Fibroblast of skin of left biceps (primary cell): ENCODE measurements at places on chromosomes 1 and 21.
A peak's percentile ranks its signal among the peaks of the same experiment; 100 is the strongest.

DNA sequence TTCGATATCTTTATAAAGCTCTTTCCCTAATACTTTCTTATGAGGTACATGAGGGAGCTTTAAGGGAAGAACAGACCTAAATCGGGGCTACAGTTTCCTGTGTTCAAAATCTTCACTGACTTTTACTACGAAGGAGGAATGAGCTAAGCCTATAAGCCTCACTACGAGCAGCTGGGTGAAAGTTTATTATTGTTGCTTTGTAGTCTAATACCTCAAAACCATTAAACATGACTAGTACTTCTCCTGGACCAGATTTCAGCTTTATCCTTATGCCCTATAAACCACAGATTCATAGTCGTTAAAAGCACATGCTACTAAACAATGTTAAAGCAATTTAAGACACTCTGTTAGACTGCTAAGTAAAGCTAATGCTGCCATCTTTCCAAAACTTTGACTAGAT, 30.2 kb downstream of the NDC1 start:
- no peak for DNase-seq

DNA sequence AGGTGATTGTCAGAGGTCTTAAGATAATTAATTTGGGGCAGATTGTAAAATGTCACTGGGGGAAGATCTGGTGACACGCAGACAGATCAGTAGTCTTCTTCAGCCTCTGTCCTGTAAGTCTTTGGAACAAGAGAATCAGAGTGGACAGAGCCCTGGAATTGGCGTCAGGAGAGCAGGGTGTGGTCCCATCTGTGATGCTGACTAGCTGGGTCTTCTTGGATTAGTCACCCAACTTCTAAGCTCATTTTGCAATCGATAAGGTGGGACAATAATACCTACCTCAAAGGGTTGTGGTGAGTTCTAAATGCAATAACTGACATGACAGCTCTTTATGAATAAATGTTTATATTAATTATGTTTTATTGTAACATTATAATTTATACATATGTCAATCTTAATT, 4.8 kb downstream of the FASLG start:
- DNase-seq, result no peak

- DNase-seq, result no peak
These were observed 5.2 kb downstream of the GFI1 start for GRCh38 chr1:92481599-92481925.

DNA sequence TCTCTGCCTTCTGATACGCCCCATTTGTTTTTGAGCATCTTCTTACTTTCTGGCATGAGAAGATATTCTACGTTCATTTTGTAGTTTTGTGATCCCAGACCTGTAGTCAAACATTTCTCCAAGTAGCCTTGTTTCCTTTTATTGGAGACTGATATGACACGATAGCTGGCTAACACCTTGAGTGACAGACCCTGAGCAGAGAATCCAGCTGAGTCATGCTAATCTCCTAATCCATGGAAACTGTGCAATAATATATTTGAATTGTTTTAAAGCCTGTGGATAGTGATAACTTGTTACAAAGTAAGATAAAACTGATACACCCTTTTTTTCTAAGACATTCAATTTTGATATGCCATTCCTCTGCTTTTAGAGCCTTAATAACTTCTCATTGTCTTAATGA, 1.2 kb upstream of the IFI44L start:
- DNase-seq, result no peak

DNA sequence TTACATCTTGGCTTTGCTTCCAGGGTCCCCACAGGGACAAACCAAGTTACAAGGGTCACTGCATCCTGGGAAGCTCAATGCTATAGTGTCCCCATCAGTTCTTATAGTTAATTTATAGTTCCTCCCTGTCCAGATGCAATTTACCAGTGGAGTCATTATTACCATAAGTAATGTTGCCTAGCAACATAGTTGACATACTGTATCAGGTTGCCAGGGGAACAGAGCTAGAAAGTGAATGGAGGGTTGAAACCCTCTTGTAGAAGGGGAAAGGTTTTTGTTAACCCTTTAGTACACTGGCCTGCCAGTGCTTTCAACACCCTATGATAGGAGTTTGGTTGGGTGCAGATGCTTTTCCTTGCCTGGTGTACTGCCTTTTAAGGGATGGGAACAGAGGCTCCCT, 34.3 kb upstream of the TTC4 start:
- no peak for DNase-seq

DNA sequence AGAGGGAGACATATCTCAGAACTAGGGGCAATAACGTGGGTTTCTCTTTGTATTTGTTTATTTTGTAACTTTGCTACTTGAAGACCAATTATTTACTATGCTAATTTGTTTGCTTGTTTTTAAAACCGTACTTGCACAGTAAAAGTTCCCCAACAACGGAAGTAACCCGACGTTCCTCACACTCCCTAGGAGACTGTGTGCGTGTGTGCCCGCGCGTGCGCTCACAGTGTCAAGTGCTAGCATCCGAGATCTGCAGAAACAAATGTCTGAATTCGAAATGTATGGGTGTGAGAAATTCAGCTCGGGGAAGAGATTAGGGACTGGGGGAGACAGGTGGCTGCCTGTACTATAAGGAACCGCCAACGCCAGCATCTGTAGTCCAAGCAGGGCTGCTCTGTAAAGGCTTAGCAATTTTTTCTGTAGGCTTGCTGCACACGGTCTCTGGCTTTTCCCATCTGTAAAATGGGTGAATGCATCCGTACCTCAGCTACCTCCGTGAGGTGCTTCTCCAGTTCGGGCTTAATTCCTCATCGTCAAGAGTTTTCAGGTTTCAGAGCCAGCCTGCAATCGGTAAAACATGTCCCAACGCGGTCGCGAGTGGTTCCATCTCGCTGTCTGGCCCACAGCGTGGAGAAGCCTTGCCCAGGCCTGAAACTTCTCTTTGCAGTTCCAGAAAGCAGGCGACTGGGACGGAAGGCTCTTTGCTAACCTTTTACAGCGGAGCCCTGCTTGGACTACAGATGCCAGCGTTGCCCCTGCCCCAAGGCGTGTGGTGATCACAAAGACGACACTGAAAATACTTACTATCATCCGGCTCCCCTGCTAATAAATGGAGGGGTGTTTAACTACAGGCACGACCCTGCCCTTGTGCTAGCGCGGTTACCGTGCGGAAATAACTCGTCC, 1.3 kb upstream of the OLIG2 start:
- no peak for DNase-seq

DNA sequence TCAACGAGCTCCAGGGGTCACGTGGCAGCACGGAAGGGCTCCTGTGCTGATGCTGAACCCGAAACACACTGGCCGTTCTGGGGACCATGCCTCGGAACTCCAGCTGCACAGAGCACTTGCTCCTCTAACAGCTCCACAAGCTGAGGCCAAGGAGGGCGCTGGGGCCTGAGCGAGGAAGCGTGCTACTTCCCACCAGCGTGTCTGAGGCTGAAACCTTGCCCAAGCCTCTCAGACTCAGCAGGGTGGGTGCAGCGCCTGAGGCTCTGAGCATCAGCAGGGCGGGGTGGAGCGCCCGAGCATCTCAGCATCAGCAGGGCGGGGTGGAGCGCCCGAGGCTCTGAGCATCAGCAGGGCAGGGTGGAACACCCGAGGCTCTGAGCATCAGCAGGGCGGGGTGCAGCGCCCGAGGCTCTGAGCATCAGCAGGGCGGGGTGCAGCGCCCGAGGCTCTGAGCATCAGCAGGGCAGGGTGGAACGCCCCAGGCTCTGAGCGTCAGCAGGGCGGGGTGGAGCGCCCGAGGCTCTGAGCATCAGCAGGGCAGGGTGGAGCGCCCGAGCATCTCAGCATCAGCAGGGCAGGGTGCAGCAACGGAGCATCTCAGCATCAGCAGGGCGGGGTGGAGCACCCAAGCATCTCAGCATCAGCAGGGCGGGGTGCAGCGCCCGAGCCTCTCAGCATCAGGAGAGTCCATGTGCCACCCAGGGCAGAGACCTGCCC, 9.6 kb downstream of the WRAP73 start:
- DNase-seq, result no peak

- DNase-seq, result no peak
These were observed 112.4 kb upstream of the ZBTB40 start for GRCh38 chr1:22339237-22339636.

DNA sequence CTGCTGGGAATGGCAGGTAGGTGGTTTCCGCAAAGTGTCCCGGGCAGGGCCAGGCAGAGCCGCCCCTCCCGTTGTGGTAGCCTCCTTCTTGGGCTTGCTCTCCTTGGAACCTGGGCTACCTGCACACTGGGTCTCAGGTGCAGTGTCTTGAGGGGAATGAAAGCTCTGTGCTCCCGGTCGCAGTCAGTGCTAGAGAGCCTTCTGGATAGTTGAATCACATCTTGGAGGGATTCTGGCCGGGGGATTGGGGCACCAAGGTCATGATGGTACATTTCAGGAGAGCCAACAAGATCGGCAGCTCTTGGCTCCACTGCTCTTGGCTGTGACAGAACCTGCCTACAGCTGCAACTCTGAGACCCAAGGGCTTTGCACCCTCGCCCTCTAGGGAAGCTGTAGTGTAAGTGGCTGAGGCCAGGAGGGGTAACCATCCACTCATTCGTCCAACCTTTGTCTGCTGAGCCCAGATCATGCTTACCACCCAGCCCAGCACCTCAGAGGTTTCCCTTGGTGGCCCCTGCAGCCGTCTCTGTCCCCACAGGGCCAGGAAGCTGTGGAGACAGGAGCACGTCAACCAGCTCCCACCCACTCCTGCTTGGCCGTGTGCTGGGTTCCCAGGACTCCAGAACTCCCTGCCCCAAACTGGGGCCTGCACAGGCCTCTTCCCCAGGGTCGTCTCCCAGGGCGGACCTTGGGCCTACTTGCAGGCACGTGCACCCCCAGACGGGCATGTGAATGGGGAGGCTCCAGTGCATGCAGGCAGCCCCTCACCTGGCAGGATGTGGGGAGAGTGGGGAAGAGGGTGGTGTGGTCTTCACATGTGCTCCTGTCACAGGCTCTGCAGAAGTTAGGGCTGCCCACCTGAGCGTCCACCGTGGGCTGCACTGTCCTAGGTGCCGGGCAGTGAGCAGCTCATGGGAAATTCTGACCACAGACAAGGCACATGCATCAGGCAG, 40.0 kb downstream of the NTPCR start:
- no peak for DNase-seq

GRCh38 chr1:96991261-96991660, 269.7 kb downstream of the PTBP2 start:
- DNase-seq, result no peak

DNA sequence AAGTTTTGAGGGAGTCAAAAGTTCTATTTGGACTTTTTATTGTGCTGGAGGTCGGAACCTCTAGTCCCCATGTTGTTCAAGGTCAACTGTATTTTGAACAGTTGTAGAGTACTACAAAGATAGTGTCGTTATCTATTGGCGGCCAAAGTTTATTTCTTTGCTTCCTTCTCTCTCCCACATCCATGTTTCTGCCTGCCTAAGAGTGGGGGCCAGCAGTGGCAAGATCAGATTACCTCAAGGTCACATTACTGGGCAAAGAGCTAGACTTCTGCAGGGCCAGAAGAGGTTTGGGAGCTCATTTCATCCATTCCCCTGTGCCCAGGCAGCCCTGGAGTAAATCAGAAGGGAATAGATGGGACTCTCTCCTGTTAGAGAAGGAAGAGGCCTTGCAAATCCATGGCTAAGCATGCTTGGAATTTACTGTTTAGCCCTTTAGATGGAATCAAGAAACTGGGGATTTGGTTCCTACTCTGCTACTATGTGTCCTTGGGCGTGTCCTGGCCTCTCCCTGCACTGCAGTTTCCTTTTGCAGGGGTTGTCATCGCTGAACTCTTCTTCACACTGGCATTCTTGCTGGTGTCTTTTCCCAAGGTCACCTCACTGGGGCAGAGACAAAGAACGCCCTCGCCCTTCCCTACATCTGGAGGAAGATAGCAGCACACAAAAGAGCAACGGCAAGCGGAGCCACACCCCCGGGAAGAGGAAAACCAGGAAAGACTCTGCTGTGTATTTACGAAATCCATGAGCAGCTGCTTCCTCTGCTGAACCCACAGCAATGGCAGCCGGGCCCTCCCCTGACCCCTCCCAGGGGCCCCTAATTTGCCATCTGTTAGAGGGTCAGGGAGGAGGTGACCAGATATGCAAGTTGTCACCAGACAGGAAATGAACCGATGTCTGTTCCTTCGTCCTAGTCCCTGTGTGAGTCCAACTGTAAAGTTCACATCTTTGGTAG, 73.3 kb downstream of the PLPP3 start:
- no peak for DNase-seq

DNA sequence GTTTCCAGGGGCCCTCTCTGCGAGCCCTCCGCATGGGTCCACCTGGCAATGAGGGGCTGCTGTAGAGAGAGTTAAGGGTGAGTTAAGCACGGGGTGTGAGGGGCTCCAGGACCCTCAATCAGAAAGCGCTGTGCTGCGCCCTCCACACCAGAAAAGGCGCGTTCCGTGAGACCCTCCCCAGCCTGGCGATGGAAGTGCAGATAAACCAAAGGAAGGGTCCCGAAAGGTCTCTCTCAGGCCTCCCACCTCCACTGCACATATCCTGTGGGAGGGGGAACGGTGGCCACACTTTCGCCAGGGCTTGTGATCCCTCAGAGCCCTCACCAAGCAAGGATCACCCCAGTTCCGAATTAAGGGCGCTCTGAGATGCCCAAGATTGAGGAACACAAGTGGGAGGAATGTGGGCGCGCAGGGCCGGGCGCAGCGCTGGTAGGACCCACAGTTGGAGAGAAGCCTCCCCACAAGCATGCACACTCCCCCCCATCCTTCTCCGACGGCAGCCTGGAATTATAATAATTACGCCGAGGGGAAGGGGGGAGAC, 1.1 kb downstream of the WNT3A start:
- no peak for DNase-seq

DNA sequence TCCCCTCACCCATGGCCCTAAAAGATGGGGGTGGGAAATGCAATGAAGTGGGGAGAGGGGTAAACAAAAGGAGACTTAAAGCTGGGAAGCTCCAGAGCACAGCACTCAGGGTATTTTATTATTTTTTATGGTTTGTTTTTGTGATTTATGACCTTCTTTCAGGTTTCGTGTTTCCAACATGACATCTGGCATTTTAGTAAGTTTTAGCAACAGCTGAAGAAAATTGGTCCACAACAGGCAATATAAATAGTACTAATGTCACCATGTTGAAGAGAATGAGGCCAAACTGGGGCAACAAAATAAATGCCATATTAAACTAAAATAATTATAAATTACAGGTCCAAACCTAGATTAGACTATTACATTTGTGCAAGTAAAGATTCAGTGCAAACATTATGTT, 56.3 kb downstream of the TBX15 start:
- no peak for DNase-seq

DNA sequence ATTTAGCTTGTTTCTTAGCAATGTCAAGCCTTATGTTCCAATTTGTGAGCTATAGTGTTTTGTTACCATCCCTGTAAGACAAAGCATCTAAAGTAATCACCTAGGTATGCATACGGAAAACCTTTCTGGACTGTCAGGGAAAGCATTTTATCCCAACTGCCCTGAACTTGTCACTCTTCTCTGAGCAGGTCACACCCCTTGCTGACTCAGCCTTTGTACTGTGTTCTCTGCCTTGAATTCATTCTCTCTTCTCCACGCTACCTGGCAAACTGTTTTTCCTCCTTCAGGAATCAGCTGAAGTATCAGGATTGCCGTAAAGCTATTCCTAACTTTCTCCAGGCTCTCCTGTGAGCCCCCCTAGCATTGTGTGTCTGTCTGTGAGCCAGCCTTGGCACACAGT, 54.2 kb downstream of the PBX1 start:
- no peak for DNase-seq

GRCh38 chr1:1343811-1344421, 5.3 kb downstream of the DVL1 start:
- no peak for DNase-seq

- peak; percentile 67 for DNase-seq
These were observed 73.9 kb downstream of the HLX start for GRCh38 chr1:220952961-220953643.
